Stimulated activated naive CD4-positive, alpha-beta T cell (primary cell): ENCODE measurements at places on chromosomes 7 and 10.

DNA sequence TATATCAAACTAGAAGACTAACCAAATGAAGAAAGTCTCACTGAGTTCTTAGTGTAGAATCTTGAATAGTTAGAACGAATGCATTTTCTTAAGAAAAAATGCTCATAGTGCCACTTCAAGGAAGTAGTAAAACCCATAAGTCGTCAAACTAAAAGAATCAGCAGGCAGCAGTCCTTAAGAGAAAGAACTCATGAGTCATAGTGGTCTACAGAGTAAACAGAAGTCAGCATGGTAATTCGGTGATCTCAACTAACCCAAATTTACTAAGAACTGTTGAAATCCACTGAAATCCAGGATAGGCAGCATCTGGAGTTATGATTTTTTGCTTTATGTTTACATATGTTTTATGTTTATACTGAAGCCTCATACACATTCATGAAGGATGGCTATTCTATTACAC is 256.2 kb downstream of the LHFPL3 start:
- no peak for DNase-seq

DNA sequence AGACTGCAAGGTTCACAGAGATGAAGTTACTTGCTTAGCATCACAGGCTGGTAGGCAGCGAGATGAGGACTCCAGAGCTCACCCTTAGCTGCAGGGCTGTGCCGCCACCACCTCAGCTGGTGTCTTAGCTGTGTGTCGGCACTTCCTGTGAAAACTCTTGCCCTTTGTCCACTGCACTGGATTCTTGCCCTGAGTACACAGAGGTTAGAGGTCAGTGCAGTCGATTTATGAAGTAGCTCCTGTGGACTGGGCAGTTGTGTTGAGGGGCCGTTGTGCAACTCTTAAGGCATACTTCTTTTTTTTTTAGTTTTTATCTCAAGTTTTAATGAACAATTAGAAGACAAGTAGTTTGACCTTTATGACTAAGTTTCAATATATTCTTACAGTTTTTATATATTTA is 10.6 kb downstream of the NDUFB2 start:
- no peak for DNase-seq

GRCh38 chr7:135678612-135679575 is 16.6 kb downstream of the STMP1 start:
- DNase-seq = no peak

- DNase-seq = no peak
Observed at GRCh38 chr7:2509298-2509906, 10.2 kb upstream of the LFNG start.

DNA sequence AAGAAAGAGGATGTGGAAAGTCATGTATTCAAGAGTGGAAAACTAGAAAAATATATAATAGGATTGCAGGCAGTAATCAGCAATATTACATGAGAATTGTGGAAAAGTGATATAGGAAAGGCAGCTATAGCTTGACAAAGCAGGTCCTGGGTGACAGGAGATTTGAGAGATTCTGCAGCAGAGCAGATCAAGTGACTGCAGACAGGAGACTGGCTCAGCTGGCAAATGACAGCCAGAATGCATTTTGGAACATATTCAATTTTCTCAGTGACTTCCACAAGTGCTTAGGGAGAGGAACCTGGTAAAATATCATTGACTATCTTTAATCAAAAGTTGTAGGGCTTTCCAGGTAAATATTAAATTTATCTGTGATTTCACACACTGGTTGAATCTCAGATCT is 260.5 kb upstream of the CACNA2D1 start:
- DNase-seq = no peak

GRCh38 chr7:97685952-97686351 is 45.9 kb upstream of the TAC1 start:
- DNase-seq = no peak

GRCh38 chr7:153523320-153524015 is 528.7 kb upstream of the DPP6 start:
- no peak for DNase-seq
